Activated CD4-positive, alpha-beta T cell treated with anti-CD3 and anti-CD28 coated beads for 36 hours (primary cell): ENCODE measurements at places on chromosomes 2 and 18. TPM values are rescaled to one million over a fixed set of nuclear protein-coding genes. Genes with fewer than 3 reads are reported as not detected.

DNA sequence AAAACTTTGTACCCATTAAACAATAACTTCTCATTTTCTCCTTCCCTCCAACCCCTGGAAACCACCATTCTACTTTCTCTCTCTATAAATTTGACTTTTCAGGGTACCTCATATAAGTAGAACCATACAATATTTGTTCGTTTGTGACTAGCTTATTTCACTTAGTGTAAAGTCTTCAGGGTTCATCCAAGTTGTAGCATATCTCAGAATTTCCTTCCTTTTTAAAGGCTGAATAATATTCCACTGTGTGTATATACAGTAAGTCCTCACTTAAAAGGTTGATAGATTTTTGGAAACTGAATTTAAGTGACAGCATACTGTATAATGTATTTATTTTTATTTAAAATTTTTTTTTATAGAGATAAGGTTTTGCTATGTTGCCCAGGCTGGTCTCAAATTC is 13.9 kb downstream of the CASP10 start:
- DNase-seq: no peak

- no peak for DNase-seq
These were observed 181.4 kb downstream of the GRB14 start for GRCh38 chr2:164439885-164440284.

DNA sequence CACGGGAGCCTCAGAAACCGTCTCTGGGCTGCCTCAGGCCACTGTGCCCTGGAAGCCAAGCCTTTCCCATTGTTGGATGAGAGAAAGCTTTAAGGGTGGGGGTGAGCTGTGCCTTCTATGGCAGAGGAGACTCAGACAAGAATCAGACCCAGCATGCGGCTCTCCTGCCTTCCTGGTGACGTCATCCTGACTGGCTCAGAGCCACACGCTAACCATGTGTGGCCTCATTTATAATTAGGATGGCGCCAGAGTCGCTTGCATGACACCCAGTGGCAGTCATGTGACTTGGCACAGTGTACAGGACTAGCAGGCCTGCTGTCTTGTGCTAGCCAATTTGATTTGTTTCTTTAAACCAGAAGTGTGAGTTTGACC is 99.1 kb downstream of the SH3BP4 start:
- DNase-seq: peak; percentile 22

DNA sequence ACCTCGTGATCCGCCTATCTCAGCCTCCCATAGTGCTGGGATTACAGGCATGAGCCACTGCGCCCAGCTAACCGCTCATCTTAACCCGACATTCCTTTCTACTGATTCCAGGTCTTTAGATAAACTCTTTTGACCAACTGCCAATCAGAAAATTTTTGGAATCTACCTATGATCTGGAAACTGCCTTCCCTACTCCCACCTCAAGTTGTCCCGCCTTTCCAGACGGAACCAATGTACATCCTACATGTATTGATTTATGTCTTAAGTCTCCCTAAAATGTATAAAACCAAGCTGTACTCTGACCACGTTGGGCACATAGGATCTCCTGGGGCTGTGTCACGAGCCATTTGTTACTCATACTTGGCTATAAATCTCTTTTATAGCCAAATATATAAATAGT is 3.2 kb upstream of the NEU2 start:
- DNase-seq: no peak

Gene OR6B2
- not detected for total RNA-seq

DNA sequence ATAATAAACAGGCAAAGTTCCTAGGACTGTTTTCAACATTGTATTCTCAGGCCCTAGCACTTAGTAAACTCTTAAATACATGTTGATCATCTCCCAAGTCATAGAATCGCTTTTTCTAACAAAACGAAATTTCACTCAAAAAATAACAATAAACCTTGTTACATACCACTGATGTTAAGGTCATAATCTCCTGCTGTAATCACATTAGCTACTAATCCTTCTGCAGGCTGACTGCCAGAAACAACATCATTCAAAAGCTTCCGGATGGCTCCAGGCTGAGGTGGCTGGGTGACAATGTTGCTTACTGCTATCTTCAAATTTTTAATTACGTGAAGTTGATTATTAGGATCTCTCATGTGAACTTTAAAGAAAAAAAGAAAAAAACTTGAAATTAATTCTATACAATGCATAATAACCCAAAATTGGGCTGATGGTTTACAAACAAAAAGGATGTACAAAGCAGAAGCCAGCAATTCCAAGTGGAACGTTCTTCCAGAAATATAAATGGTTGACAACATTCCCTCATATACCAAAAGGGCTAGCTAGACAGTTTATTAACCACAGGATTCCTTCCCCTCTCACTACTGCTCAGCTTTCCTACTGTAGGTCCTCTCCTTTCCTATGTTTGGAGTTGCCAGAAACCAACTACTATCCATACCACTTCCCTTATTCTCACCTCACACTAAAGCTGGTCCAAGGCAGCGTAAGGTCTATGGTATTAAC is 11.6 kb downstream of the TRAPPC8 start:
- no peak for DNase-seq

DNA sequence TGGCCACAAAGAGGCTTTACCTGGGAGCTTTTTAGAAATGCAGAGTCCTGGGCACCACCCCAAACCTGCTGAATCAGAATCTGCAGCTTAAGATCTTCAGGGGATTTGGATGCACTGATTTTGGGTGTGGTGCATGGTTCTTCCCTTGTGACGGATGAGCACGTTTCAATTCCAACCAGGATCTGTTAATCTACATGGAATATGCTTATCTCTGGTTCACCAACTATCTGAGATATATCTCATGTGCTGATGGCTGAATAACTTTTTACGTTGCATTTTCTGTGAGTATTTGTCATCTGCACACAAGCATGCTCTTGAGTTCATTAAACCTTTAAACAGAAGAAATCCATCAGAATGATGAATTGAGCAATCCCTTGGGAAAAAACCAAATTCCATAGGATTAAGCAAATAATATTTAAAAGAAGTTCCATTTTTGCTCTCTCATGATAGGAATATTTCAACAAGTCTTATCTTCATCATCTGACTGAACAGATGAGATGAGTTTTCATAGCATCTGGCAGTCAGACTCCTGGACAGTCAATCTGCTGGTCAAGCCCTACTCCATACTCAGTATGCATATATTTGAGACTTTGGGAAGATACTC is 120.6 kb downstream of the PLB1 start:
- no peak for DNase-seq

DNA sequence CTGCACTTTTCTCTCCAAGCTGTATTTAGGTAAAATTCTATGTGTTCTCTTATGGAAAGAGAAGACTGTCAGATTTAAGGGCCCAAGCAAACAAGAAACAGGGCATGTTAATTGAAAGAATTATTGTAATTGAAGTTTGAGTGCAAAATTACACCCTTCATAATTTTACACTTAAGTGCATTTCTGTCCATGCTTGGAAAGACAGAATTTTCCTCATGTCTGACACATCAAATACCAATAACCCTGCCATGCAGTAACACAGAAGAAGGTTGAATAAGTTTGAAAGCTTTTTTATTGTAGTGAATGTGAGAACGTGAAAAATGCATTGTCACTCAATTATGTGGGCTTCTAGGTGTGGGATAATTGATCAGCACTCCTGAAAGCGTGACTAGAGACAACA is 52.9 kb upstream of the PARD3B start:
- no peak for DNase-seq

Gene UGT1A6
- total RNA-seq: not detected

GRCh38 chr2:189302274-189302948 is 122.8 kb upstream of the COL5A2 start:
- DNase-seq: no peak

DNA sequence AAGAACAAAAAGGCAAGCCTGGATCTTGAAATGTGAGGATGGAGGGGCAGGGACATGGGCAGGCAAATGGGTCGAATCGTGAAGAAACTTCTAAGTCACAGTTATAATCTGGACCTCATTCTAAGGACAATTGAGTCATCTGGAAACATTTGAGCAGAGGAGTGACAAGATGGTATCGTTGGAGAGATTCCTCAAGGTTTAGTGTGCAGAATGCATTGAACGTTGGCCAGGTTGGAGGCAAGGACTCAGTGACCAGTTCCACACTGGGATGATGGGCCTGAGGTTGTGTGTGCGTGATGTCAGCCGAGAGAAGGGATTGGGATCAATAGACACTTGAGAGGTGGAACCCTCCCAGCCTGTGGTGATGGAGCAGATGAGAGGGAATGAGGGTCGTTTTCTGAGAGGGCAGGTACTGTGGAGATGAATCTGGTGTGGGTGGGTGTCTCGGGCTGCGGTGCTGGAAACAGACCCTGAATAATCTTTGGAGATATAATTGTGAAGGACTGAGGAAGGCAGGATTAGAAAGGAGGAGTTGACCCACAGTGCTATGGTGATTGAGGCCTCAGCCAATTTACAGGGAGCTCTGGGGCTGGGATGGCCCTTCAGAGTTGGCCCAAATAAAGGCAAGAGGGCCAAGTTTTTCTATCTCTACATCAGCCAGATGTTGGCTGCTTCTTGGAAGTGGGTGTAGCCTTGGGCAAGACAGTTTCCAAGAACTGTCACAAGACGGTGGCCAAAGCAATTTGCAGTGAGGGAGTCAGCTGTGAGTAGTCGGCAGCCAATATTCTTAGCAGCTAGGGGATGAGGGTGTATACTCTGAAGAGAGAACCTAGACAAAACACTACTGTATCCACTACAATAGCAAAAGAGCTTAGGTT is 5.8 kb upstream of the ZNF532 start:
- no peak for DNase-seq

DNA sequence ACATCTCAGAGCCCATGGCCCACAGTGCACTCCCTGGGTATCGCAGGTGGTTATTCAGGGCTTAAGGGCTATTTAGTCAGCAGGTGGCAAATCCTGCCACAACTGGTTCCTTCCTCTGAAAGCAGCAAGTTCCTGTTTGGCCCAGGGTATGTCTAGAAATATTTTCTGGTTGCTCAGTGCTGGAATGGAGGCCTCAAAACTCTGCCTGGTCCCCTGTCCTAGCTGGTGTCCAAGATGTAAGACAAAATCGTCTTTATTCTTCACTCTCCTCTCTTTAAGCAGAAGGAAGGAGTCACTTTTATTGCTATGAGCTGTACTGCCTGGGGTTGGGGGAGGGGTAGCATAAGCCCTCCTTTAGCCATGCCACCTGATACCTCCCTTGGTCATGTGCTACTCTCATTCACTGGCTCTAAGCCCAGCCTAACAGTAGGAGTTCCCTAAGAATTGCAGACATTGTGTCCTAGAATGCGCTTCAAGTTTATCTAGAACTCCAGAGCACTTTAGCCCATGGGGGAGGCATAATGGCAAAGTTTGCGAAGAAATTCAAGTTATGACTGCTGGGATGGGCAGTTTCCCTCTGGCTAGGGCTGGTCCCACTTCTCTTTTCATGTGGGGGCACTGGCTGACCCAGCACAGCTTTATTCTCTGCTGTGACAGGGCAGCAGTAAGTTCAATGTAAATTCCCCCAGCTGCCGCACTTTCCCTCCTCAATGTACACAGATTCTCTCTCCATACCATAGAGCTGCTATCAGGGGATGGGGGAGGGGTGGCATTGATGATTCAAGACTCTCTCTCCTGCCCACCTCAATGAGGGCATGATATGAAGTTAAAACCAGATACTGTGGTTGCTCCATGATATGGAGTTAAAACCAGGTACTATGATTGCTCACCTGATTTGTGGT is 27.1 kb upstream of the CWC22 start:
- DNase-seq: no peak

- DNase-seq: peak; percentile 1
These were observed 27.2 kb downstream of the KIF1A start for GRCh38 chr2:240792629-240793312.

Gene SFXN5
- total RNA-seq: 6.2 TPM

GRCh38 chr2:201021914-201022313 is 49.6 kb downstream of the HYCC2 start:
- DNase-seq: no peak
